GM13976 (cell line): ENCODE measurements at places on chromosomes 6 and 20.

DNA sequence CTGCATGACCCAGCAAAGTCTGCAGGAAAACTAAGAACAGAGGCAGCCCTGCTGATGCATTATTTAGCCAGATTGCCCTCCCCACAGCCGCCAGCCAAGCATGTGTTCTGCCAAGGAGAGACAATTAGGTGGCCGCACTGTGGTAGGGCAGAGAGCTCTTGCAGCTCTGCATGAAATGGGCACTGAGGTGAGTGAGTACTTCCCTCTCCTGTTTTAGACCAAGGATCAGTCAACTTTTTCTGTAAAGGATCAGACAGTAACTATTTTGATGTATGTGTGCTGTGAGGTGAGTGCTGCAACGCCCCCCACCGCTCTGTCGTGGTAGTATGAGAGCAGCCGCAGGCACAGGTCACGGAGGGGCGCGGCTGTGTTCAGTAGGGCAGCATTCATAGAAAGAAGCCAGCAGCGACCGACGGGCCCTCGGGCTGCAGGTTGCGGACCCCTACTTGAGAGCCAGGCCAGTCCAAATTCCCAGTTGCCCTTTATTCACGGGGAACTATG is 23.8 kb upstream of the FAM50B start:
- no peak for DNase-seq

DNA sequence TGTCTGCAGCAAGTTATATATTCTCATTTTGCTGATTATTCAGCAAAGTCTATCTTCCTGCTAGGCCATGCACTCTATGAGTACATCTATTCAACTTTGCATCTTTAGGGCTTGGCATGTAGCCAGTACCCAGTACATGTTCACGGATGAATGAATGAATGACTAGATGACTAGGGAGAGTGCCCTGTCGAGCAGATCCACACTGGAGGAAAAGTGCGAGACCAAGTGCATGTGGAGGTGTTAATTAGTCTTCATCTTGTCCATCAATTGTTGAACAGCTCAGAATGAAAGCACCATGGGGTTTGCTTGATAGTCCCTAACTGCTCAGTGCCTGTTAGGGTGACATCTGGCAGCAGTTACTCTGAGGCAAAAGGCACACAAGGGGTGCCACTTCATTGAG is 30.4 kb downstream of the TM9SF4 start:
- no peak for DNase-seq

DNA sequence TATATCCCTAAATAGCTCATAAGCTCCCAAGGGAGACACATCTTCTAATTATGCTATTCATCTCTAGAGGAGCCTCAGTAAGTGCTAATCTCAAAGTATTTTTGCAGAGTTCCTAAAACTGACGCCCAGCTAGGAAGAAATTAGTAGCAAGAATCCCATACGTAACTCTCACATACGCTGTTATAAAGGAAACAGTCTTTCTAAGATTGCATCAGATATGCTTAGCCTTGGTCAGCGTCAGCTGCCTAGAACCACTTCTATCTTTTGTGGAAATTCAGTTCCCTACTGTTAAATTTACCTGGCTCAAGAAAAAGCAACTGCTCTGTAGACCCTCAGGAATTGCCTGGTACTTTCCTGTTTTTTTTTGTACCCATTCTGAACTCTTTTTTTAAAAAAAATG is 13.6 kb downstream of the RIPOR2 start:
- DNase-seq: no peak

- DNase-seq: no peak
Observed at GRCh38 chr6:19035461-19036195, 648.5 kb downstream of the RNF144B start.

DNA sequence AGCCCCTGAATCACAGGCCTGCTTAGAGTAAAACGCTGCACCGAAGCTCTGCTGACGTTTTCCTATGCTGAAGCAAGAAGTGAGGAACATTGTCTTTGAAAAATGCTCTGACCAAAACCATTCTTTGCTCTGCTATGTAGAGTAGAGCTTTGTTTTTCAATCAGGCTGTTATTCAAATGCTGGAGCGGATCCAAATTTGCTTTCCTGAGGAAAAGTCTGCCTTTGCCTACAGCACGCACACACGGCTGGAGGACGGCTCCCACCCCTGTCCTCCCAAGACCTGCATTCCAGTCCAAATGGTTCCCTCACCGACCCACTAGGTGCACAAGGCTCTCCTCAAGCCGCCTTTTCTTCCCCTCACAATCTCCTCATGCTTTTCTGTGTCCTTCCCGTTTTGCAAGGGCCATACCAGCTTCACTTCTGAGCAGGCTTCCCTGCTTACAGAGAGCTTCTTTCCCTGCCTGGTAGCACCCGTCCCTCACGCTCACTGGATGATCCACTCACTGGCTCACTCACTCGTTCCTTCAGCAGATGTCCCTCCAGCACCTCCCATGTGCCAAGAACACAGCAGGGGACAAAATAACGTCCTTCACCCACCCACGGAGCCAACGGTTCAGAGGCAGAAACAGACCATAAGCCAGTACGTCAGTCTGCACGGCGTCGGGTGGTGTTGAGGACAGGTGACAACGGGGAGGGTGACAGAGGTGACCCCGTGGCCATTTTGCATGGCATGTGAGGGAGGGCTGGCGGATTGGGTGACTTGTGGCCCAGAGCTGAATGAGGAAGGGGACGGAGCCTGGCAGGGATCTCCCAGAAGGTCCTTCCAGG is 137.9 kb upstream of the NEDD9 start:
- no peak for DNase-seq

DNA sequence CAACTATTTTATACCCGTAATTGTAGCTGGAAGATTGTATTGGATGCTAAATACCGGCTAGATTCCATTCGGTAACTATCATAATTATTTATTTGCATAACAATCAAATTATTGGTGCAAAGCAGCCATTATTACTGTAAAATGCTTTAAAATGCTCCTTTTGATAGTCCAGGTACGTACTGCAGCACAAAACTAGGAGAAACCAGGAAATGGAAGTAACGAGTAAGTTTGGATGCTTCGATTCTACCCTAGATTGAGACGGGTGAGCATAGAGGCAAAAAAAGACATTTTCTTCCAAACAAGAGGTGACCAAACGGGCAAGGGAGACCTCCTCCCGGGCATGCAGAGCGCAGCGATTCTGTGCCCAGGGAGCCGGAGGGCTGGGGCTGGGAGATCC is 469 bp upstream of the XRN2 start:
- DNase-seq: no peak

- peak; percentile 76 for DNase-seq
Observed at GRCh38 chr6:684831-685636, 7.9 kb downstream of the EXOC2 start.

GRCh38 chr6:137352859-137353258 is 133.7 kb upstream of the IFNGR1 start:
- no peak for DNase-seq

- DNase-seq: no peak
Observed at GRCh38 chr6:133408543-133408942, 167.4 kb downstream of the EYA4 start.

DNA sequence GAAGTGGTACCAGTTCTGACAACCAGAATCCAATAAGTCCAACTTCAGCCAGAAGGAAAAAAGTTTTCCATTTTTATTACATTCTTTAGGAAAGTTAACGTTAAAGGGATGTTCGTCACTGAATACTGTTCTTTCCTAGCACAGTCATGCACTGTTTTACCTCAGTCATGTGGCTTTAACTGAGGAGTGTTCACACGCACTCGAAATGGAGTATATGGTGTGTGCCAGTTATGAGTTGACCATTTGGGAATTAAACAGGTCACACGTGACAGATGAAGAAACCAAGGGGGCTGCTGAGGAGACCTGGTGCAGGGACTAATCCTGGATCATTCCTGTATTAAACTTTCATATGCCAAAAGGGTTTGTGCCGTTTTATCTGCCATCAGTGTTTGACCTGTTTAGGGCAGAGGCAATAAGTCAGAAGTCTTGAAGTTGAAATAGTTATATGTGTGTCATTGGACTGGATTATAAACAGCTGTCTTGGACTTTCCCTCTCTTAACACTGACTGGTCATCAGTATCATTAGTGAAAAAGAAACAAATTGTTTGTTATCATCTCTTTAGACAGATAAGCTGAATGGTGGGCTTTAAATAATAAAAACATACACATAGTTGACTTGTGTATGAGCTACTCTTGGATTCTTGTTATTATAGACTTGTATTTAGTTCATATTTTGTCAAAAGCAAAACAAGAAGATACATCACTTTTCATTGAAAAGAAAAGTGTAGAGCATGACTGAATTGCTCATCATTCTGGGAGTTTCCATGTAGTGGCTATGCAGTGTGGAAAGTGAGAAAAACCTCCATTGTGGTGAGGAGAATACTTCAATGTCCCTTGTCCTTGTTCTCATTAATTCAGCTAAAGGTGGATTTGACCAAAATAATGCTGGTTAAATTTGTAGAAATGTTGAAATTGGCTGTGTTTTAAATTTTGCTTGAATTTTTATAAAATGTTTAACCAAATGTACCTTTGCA is 123.5 kb upstream of the SAMD5 start:
- DNase-seq: no peak

GRCh38 chr6:46118836-46119235 is 11.0 kb upstream of the ENPP4 start:
- no peak for DNase-seq

DNA sequence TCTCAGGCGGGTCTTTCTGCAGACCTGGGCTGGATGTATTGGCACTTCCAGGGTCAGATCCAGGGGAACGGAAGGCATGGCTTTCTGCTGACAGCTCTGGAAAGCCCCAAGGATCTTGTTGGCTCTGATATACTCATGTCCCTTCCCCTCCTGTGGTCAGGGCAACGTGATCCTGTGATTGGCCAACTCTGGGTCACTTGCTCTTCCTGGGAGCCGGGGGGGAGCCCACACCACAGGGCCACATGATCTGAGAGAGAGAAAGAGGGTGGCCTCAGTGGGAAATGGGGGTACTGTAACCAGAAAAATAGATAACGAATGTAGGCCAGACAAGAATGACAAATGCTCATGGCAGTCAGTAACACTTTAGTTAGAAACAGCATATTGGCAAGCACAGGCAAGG is 223.0 kb downstream of the NFATC2 start:
- DNase-seq: no peak

DNA sequence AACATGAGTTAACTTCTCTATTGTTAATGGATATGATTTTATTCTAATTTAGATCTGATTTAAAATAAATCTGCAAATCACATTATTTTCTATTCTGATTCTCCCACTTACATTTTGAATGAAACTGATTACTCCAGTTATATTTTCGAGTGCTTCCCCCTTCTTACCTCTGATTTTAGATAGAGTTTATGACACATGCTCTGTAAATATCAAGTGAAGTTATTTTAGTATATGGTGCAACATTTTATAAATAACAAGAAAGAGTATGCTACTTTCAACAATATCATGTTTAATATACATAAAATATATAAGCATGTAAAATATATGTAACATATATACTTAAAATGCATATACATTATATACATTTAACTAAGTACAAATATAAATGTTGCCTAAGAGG is 38.9 kb downstream of the PLCB1 start:
- no peak for DNase-seq

DNA sequence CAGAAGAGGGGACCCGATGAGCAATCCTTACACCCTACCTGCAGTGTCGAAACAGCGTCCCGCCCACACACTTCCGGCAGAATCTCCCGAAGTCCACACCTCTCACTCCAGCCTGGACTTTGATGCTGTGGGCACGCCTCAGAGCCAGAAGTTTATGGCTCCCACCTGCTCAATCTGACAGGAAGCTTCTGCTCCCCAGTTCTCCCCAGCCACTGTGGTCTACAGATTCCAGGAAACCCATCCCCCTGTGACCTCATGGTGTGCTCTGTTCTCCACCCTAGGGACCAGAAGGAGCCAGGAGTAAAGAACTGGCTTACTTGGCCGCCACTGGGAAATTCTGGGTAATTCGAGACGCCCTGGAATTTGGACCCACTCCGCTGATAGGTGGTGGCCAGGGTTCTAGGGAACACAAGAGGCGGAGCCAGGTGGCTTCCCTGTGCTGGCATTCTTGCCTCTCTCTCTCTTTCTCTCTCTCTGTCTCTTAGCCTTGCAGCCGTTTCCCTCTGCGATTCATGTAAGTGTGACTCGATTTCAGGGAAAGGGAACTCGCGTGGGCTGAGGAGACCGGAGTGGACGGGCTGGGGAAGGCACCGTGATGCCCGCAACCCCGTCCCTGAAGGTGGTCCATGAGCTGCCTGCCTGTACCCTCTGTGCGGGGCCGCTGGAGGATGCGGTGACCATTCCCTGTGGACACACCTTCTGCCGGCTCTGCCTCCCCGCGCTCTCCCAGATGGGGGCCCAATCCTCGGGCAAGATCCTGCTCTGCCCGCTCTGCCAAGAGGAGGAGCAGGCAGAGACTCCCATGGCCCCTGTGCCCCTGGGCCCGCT is at the start of gene TRIM15:
TRIM15 (plus strand) TSS at position 457 of the 828 bp plus-strand sequence; CDS start at position 596, 139 bp downstream.
- DNase-seq: no peak

GRCh38 chr6:69907981-69908498 is 41.7 kb downstream of the COL19A1 start:
- no peak for DNase-seq

GRCh38 chr20:54079652-54080051 is 9.3 kb upstream of the BCAS1 start:
- no peak for DNase-seq

DNA sequence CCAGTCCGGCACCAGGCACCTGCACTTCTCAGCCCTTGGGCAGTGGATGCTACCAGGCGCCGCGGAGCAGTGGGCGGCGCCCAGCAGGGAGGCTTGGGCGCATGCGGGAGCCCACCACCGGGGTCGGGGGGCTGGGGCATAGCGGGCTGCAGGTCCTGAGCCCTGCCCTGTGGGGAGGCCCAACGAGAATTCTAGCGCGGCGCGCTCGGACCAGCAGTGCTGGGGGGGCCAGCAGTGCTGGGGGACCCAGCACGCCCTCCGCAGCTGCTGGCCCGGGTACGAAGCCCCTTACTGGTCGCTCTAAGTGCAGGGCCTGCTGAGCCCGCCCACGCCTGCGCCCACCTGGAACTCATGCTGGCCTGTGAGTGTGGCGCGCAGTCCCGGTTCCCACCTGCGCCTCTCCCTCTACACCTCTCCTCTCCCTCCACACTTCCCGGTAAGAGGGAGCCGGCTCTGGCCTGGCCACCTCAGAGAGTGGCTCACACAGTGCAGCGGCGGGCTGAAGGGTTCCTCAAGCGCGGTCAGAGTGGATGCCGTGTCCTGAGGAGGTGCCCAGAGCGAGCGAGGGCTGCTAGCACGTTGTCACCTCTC is 28.5 kb upstream of the SERPINB1 start:
- DNase-seq: no peak

DNA sequence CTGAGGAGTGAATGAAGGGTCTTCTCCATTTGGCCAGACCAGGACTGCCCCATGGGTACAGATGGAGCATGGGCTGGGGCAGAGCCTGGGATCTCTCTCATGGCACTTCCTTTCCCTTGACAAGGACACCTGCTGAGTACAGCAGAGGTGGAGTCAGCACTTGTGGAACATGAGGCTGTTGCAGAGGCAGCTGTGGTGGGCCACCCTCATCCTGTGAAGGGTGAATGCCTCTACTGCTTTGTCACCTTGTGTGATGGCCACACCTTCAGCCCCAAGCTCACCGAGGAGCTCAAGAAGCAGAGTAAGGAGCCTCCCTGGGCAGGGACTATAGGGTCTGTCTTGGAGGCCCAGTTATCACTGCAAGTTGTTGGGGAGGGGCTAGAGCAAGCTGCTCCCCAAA is 29.6 kb downstream of the GSS start:
- DNase-seq: no peak

- DNase-seq: no peak
Observed at GRCh38 chr6:168867247-168868102, 386.2 kb downstream of the THBS2 start.
